ENCODE measurements at places on chromosomes 2 and 18.

- no peak for DNase-seq
Measured at GRCh38 chr18:47602273-47602897, 328.1 kb downstream of the SMAD2 start.

GRCh38 chr2:37232131-37232933 is 874 bp downstream of the NDUFAF7 start:
- no peak for DNase-seq

- no peak for DNase-seq
Measured at GRCh38 chr2:120258196-120258595, 5.5 kb downstream of the RALB start.

DNA sequence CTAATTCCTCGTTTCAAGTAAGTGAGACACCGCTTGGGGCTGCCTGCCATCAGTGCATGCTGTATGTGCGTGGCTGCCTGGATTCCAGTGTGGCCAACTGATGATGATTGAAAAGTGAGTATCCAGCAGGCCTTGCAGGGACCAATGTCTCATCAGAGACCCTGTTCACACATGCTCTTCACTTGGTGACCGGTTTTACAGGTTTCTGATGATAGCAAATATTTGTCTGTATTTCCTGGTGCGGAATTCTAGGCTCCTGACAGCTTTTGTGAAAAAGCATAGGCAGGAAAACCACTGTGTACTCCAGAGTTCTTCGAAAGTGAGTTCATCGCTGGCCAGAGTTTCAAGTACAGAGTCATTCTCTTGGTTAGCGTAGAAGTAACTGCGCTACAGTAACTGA is 13.8 kb upstream of the YWHAQ start:
- DNase-seq, result peak; percentile 90

- DNase-seq, result peak; percentile 8
Measured at GRCh38 chr2:20507166-20507692, 60.4 kb downstream of the RHOB start.

DNA sequence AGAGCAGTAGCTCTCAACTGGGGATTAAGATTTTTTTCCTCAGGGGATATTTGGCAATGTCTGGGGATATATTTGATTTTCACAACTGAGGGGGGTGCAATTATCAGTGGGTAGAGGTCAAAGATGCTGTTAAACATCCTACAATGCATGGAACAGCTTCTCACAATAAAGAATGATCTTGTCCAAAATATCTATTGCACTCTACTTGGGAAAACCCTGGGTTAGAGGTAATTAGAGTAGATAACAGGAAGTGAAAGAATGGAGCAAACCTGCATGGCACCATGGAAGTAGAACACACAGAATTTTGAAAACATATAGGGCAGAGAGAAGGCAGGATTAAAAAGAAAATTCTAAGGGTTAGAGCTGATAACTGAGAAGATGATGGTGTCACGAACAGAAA is 26.4 kb upstream of the PPM1B start:
- DNase-seq, result no peak

DNA sequence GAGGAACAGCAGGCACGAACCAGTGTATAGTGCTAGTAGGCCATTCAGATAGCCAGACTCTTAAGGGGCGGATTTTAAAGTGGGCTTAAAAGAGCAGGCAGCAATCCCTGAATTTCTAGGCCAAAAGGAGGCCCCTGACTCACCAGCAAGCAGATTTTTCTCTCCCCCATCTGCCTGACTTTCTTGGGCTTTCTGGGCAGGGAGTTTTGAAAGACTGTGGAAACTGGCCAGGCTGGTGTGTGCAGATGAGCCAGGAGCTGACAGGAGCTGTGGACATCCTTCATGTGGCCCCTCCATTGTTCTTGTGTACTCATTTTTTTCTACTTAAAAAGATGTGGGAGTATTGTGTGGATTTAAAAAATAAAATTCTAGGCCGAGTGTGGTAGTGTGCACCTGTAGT is 59.0 kb downstream of the GLI2 start:
- DNase-seq, result no peak

DNA sequence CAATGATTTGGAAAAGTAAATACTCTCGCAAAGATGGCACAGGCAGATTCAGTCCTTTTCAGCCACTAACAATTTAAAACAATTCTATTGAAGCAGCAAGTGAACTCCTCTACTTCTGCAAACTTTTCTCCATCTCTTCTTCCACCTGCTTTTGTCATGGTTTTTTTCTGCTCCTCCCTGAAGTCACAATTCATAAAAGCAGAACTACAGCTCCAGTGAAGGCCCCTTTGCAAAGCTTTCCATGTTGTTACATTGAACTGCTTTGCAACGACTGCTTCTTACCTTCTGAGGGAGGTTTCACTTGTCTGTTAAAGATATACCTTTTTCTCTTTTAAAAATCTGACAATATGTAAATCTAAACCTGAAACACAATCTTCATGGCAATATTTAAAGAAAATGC is 3.7 kb upstream of the SERTAD2 start:
- DNase-seq, result no peak

GRCh38 chr2:177117755-177118154 is 94.8 kb upstream of the HNRNPA3 start:
- no peak for DNase-seq

DNA sequence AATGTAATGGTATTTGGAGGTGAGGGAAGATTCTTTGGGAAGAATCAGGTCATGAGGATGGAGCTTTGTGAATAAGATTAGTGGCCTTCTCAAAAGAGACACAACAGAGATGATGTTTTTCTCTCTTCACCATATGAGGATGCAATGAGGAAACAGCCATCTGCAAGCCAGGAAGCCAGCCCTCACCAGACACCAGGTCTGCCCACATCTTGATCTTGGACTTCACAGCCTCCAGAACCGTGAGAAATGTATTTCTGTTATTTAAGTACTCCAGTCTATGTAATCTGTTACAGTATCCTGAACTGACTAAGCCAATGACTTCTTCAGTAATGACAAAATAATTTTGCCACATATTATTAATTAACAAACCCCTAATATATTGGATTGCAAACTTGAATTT is 28.3 kb downstream of the CYRIA start:
- no peak for DNase-seq

DNA sequence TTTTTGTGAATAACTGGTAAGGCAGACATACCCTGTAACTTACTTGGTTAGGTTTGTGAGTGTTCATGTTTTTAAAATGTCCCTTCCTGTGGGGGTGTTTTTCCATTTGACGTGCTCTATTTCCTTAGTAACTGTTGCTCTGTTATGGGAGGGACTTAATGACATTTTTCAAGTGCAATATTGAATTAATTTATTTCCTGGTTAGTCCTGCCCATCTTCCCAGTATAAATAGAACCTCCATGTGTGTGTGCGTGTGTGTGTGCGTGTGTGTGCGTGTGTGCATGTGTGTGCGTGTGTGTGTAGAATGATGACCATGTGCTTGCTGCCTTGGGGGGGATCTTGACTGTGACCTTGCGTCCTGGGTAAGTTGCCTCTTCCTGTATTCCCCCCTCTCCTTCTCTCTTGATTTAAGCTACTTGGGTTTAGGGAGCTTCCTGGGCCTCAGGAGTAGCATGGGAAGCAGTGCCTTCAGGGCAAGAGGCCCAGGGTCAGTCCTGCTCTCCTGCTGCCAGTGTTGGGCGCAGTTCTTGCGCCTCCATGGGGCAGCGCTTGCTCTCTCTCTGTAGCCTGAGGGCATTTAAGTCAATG is 163.9 kb downstream of the LDLRAD4 start:
- no peak for DNase-seq

DNA sequence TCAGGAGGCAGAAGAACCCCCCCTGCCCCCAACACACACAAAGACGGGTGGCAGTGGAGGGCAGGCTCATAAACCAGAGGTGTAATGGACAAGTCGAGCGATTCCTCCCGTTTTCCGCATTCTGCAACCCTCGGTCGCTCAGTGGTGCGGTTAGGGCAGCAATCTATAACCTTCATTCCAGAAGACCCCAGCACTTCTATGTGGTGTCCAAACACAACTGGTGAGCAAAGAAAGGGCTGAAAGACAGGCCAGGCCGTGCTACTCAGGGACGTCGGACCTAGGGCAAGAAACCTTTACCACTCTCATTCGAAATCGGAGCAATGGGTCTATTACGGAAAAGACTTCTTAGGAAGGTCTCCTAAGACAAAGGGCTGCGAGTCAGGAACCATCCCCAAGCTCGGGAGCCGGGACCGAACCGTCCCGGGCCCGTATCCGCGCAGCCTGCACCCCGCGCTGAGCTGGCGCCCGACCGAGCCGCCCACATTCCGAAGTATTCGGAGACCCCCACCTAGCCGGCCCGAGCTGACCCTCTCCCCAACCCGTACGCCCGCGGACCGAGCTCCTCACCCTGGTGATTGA is 568 bp downstream of the ARL5A start:
- DNase-seq, result no peak

DNA sequence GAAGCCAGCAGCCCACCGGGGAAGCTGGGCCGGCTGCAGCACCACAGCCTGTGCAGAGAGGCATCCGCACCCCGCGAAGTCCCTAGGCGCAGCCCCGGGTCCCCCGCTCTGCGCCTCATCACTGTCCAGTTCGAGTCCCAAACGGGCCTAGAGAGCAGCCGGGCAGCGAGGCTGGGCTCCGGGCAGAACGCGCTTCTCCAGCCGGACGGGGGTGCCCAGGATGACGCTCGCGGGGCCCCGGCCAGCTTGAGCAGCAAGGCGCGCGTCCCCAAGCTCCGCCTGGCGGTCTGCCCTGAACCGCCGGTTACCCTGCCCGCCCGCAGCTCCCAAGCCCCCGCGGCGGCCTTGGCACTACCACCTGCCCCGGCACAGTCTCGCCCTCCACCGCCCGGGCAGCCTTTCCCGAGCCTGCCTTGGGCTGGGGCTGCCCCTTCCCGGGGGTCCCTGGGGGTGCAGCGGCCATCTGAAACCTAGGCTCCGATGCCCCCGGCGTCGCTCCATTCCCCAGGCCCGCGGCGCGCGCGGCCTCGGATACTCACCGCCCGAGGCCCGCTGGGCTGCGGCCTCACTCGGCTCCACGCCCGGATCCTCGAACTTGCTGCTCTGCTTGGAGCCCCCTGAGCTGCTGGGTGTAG is 591 bp downstream of the SLC16A14 start:
- peak; percentile 70 for DNase-seq

DNA sequence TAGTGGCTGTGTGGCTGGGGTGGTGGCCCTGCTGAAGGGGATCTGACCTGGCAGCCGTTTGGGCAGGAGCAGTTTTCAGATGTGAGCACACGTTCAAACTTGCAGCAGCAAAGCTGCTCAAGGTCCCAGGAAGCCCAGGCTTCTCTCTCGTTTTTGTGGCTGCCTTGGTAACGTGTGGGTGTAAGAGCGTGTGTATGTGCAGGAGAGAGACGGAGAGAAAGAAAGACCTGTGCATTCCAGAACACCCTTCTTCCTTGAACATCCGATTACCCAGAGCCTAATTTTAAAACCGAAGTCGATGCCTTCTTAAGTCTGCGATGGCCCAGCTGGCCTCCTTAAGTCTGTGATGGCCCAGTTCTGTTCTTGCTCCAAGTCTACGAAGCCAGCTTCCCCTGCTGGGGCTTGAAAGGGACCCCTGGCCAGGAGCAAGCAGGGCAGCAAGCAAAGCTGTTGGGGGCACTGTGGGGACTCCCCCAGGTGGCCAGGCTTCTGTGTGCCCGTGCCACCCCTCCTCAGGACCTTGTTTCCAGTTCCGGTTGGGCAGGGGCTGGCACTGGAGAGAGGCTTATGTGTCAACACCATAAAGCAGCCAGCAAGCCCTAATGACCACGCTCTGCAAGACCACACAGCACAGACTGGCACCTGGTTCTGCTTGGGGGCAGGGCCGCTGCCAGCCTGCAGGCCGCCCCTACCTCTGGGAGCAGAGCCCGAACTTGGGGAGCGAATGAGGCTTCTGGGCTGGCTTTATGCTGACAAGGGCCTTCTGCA is 55.8 kb upstream of the ALPP start:
- no peak for DNase-seq

DNA sequence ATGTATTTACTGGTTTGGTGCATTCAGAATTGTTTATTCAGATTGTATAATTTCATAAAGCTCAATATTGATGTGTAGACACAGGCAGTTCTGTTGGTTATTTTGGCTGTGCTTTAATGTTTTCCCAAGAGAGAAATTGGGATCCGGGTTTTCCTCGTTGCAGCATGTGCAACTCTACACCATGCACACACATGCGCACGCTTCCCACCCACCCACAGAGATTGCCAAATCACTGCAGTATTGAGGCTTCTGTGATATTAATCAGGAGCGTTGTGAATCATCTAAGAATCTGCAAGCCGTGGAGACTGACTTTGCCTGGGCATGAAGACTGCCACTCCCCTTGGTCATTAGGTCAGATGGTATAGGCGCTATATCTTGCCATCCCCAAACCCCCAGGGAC is 571.5 kb downstream of the SLC4A3 start:
- no peak for DNase-seq

DNA sequence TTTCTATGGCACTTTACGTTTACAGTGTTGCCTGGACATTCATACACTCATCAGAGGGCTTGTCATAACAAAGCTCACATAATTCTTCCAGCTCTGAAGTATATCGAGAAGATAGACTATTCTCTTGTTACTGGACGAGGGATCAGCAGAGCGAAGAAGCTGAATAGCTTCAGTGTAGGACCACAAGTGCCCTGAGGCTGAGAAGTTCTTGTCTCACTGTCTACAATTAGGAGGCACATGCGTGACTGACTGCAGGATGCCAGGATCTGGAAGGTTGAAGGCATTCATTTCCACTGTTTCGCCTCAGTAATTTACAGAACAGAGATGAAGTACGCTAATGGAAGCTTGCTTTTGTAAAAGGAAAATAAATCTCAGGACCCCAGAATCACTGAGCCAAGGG is 9.6 kb downstream of the SH3YL1 start:
- no peak for DNase-seq

DNA sequence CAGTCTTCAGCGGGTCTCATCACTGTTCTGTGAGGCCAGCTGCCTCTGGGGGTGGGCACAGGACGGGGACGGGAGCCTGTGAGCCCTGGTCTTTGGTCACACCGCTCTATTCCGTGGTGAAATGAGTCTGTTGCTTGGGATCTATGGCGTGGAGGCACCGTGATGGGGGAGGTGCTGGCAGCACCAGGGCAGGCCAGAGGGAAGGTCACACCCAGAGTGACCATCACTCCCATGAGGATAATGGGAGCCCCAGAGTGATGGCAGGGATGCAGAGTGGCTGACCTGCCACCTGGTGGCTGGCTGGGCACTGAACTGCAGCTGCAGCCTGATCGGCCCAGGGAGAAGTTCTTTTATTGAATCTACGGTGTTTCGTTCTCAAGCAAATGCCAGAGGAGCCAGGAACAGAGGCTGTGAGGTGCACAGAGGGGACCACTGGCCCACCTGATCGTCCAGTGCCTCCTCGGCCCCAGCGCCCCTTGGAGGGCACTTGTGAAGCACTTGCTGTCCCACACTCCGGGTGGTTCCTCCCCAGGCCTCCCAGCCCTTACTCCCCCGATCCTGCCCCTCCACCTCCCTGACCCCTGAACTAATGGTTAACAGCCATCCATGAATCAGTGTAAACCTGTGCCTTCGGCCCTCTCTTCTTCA is 17.9 kb downstream of the KCNIP3 start:
- no peak for DNase-seq

All from NCI-H510A (cell line).